ENCODE measurements at places on chromosomes 4 and X.
A peak's percentile ranks its signal among the peaks of the same experiment; 100 is the strongest.

- DNase-seq, result peak; percentile 44
Measured at GRCh38 chrX:130896802-130897501, 6.1 kb downstream of the ENOX2 start.

DNA sequence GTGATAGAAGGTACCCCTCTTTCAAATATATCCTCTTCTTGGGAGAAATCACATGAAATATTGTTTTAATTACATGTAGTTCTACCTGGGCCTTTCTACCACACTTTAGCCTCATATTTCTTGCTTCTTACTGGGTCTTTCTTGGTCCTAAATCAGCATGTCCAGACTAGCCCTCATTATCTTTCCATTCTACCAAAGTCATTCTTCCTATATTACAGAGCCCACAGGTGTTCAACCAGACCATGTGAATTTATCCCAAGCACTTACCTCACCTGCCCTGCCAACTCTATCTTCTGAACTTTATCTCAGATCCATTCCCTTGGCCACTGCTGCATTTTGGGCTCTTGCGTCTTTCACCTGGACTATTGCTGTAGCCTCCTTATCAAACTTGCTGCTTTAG, 11.8 kb upstream of the SOWAHB start:
- DNase-seq, result no peak

DNA sequence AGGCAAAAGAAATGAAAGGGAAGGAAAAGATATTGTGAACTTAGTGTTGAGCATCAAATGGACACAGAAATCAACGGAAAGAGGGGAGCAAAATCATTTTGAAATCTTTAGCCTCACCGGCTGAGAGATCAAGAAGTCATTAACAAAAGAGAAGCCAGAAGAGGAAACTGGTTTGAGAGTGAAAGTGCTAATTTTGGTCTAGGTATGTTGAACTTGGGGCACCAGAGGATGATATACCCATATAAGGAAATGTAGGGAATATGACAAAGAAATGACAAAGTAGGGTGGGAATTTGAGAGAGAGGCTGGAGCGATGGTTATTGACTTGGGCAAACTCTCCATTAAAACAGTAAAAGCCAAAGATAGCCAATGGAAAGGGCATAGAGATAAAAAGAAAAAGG, 183.4 kb upstream of the ATOH1 start:
- DNase-seq, result no peak

DNA sequence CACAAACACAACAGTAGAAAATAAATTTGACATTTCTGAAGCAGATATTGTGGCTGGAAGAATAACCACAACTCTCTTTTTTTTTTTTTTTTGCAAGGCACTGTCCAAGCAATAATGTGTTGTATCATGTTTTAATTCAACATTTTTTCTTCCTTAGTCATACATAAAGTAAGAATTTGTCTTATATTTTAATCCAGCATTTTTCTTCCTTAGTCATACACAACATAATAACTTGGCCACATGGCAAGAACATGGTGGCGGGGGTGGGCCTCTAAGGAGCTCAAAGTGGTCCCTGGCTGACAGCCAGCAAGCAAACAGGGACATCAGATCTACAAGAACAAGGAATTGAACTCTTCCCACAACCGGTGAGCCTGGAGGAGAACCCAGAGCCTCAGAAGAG, 20.2 kb downstream of the FBXW7 start:
- peak; percentile 41 for DNase-seq

GRCh38 chr4:40586729-40587128, 42.9 kb downstream of the RBM47 start:
- no peak for DNase-seq

DNA sequence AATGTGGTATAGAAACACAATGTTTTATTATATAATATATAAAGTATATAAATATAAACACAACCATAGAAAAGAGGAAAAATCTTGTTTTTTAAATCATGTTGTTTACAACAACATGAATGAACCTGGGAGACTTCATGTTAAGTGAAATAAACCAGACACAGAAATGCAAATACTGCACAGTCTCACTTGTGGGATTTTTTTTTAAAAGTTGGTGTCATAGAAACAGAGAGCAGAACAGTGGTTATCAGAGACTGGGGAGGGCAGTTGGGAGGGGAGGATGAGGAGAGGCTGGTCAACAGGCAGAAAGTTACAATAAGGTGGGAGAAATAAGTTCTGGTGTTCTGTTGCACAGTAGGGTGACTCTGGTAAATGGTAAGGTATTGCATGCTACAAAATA, 57.1 kb downstream of the FREM3 start:
- no peak for DNase-seq

DNA sequence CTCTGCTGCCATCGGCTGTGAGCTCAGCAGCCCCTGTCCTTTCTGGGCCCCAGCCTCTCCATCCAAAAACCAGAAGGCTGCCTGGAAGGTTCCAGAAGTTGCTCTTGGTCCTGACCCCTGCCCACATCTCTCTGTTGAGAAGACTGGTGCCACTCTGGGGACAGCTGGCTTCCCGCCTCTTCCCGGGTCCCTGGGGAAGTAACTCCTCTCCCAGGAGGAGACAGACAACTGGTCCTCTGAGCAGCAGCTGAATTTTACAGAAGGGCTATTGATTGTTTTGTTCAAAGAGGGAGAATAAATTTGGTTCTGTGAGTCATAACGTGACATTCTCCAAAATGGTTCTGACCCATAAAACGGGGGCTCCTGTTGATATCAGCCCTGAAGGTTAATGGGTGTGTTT, 61.2 kb downstream of the TRMT44 start:
- no peak for DNase-seq

- no peak for DNase-seq
Measured at GRCh38 chrX:9462456-9462855, 2.4 kb upstream of the TBL1X start.

DNA sequence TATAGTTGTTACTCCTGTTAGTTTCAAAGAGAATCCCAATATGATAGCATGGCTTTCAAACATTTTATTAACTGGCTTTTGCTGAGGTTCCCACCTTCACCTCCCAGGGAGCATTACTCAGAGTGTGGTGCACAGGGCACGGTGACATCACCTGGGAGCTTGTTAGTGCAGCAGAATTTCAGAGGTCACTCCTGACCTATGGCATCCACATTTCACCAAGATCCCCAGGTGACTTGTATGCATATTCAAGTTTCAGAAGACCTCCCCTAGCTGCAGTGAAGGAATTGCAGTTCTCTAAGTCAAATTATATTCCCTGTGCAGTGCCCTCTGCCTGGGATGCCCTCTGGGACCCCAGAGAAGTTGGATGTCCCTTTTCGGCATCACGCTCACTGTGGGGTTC, 29.7 kb upstream of the LNX1 start:
- DNase-seq, result no peak

- peak; percentile 65 for DNase-seq
Measured at GRCh38 chrX:72268597-72269365, 8.3 kb downstream of the RPS4X start.

DNA sequence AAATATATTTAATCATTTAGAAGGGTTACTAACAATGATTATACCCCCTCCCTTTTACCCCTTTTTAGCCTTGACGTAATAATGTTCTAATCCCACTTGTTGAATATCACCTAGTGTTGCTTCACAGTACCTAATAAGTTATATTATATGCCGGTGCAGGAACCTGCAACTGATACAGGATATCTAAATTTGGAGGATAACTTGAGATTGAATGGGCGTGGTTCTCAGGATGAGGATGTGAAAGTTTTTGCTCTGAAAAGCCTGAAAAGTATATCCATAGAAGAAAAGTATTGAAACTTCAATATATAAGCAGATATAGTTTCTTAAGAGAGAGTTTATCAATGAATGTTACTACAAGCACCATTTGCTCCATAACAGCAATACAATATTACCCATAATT, 59.8 kb downstream of the ZNF711 start:
- no peak for DNase-seq

DNA sequence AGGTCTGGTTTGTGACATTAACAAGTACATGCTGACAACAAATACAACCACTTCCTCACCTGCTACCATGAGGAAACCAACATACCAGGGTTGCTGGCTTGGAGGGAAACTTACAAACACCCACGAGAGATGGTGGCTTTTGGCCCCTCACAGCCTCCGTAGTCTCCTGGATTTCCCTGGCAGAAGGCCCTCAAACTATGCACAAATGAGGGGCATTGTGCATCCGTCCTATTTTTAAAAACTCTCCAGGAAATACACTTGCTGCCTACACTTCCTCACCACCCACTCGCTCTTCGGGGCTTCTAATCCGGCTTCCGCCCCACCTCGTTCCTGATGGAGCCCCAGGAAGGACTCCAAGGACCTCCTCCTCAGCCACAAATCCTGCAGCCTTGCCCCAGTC, 355.0 kb upstream of the GATB start:
- DNase-seq, result no peak

- peak; percentile 67 for DNase-seq
Measured at GRCh38 chrX:8673201-8673600, 58.7 kb downstream of the ANOS1 start.

GRCh38 chr4:126799971-126800574, 832.7 kb upstream of the INTU start:
- DNase-seq, result no peak

Data from astrocyte of the hippocampus (primary cell).